Immature natural killer cell (primary cell): ENCODE measurements at places on chromosomes 3 and 15. TPM values are rescaled to one million over a fixed set of nuclear protein-coding genes. Genes with fewer than 3 reads are reported as not detected.

The SLC38A3 gene
- not detected for polyA plus RNA-seq

The GNAT1 gene
- polyA plus RNA-seq: not detected

The FEZF2 gene
- not detected for polyA plus RNA-seq

The FOXL2 gene
- not detected for polyA plus RNA-seq

The DUOX2 gene
- polyA plus RNA-seq: not detected

The NEK10 gene
- 0.57 TPM for polyA plus RNA-seq

The OR5AC2 gene
- not detected for polyA plus RNA-seq
